ENCODE measurements at places on chromosomes 1 and 21. TPM values are rescaled to one million over a fixed set of nuclear protein-coding genes. Genes with fewer than 3 reads are reported as not detected.

DNA sequence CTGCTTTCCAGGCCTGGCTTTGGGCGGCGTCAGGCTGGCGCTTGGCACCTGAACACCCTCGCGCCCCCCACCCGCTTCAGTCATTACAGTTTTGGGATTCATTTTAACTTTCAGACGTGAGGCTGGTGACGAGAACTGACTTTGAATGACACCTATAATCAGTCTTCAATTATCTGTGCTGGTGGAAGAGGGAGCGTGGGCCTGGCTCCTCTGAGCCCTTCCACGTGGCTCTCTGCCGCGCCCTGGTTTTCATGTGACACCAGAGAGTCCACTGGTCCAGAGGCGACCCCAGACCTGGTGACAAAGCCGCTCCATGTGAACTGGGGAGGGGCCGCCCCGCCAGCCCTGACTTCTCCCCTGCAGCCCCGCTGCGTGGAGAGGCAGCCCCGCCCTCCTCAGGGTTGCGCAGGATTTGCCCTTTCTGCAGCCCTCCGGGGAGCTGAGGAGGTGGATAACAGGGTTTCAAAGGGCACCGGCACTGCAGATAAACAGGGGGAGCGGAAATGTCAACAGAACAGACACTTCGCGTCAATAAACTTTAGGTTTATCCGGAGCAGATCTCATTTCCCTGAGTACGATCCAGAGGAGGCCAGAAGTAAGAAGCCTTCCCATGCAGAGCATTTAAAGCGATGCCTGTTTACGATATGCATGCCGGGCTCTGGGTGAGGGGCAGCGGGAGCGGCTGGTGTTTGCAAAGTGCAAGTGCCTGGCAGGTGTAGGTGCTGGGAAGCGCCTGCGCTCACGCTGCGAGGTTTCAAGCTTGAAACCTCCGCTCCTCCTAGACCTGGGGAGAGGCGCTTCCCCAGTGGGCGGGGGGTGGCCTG lies 56.4 kb downstream of the AJAP1 start:
- no peak for DNase-seq

ITGB2 gene
- 359 TPM for total RNA-seq

DNA sequence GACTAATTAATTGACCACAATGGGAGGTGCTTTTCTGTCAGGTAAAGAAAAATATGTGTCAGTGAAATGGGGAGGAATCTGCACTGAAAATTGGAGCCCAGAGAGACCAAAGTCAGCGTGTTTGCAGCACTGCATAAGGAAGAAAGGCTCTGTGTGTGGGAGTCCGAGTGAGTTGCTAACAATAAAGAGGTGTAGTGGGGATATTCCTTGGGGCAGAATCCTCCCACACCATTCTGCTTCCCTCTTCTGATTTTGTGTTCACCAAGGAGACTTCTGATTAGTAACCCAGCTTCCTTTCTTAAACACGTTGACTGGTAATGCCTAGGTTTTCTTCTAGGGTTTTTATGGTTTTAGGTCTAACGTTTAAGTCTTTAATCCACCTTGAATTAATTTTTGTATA lies 240.5 kb downstream of the RPS6KC1 start:
- DNase-seq = no peak

GRCh38 chr1:2210084-2210653 lies 15.6 kb upstream of the FAAP20 start:
- no peak for DNase-seq

- DNase-seq = no peak
These were observed 20.5 kb downstream of the TMEM51 start for GRCh38 chr1:15173863-15174614.

- DNase-seq = no peak
These were observed 87.3 kb upstream of the IFFO2 start for GRCh38 chr1:19043579-19044443.

SPRR2E gene
- not detected for total RNA-seq

ERICH3 gene
- total RNA-seq = not detected

DNA sequence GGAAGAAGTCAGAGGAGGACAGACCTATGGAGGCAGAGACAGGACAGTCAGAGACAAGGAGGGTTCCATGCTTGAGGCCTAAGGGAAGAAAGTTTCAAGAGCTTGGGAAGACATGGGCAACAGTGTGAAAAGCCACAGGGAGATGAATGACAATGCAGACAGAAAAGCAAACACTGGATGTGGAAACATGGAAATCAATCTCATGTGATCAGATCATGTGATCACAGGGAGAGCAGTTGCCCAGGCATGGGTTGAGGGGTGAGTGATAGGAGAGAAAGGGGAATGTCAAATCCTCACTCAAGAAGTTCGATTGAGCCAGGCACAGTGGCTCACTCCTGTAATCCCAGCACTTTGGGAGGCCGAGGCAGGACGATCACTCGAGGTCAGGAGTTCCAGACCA lies 17.2 kb downstream of the PTAFR start:
- no peak for DNase-seq

GRCh38 chr1:35426097-35426586 lies 131.1 kb downstream of the KIAA0319L start:
- no peak for DNase-seq

GRCh38 chr1:66206563-66207144 lies 327.3 kb upstream of the SGIP1 start:
- no peak for DNase-seq

- DNase-seq = no peak
These were observed 11.2 kb downstream of the MYOC start for GRCh38 chr1:171641076-171641864.

HOOK1 gene
- 18.0 TPM for total RNA-seq

- no peak for DNase-seq
These were observed 69.2 kb downstream of the SH3GLB1 start for GRCh38 chr1:86773341-86774288.

GRCh38 chr1:208157769-208158168 lies 86.4 kb downstream of the PLXNA2 start:
- DNase-seq = no peak

POLR3GL gene
- 22.2 TPM for total RNA-seq

DNA sequence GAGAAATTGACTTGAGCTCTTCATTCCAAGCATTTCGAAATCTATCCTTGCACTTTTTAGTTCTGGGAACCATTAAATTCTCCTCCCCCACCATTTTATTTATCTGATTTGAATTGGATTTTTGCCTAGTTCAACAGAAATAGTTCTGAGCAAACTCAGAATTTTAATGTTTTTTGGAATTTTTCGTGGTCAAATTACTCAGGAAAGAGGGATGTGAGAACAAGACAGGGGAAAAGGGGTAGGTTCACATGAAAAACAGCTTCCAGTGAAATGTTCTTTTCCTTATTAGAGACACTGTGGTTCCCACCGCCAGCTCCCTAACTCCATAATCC lies 5.7 kb upstream of the ZNF697 start:
- DNase-seq = no peak

DNA sequence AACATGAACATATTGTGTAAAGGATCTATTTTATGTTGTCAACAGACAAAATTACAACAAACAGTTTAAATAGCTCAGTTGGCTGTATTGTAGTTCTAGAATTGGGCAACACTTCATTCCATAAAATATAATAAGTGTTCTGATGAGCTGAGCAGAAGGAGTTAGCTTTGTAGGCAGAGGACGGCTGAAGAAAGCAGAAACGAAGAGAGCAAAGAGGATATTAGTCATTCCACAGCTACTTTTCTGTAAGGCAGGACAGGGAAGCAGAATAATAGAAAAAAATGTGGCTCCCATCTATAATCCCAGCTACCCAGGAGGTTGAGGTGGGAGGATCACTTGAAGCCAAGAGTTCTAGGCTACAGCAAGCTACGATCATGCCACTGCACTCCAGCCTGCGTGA lies 20.2 kb upstream of the IVNS1ABP start:
- DNase-seq = no peak

DNA sequence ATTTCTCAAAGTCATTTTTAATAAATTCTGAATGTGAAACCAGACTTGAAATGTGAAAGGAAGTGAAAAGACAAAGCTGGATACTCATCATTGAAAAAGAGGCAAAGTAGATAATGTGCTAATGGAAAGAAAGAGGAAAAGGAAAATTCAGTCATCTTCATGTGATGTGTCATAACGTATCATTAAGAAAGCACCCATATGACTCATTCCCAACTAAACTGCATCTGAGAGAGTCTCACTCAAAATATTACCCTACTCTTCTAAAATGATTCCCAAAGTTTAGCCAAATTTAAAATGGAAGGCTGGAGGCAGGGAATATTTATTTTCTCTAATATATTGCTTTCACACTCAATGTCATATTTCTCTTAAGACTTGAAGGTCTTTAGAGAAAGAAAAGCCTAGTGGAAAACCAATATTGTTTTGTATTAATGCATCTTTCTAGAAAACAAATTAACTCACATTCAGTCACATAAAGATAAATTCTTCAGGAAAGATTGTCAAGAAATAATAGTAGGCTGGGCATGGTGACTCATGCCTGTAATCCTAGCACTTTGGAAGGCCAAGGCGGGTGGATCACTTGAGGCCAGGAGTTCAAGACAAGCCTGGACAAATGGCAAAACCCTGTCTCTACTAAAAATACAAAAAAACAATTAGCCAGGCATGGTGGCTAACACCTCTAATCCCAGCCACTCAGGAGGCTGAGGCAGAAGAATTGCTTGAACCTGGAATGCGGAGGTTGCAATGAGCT lies 129.9 kb downstream of the SLC30A10 start:
- DNase-seq = no peak

PTPRC gene
- total RNA-seq = 697 TPM

KLHDC9 gene
- total RNA-seq = not detected

Data from T-helper 17 cell (primary cell).